ENCODE measurements at places on chromosomes 5 and 9.

DNA sequence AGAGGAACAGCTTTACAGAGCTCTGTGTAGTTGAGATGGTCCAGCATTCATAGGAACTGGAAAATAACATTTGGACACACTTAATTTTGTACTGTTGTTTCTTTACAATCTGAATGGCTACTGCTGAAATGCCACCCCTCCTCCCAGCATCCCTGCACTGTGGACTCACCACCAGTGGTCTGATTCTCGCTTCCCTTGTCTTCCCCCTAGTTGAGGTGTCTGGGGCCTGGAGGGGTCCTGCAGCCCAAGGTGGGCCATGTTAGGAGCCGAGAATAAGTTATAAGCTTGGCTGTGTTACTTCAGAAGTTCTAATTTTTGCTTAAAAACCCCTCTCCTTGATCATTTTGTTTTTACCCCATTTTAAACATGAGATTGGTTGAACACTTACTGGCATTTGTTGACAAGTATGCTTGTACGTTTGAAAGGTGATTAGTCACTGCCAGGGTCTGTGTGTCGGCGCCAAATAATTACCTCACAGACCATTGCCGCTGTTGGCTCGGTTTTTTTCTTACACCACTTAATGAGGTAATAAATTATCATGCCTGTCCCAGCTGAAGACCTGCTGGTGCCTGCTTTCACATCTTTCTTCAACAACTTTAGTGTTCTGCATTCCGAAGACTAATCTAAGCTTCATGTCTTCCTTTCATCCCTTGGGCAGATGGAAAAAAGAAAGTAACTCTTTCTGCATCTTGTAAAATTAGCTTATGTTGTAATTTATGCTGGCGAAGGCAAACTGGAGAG, 65.8 kb downstream of the MCCC2 start:
- DNase-seq, result no peak

DNA sequence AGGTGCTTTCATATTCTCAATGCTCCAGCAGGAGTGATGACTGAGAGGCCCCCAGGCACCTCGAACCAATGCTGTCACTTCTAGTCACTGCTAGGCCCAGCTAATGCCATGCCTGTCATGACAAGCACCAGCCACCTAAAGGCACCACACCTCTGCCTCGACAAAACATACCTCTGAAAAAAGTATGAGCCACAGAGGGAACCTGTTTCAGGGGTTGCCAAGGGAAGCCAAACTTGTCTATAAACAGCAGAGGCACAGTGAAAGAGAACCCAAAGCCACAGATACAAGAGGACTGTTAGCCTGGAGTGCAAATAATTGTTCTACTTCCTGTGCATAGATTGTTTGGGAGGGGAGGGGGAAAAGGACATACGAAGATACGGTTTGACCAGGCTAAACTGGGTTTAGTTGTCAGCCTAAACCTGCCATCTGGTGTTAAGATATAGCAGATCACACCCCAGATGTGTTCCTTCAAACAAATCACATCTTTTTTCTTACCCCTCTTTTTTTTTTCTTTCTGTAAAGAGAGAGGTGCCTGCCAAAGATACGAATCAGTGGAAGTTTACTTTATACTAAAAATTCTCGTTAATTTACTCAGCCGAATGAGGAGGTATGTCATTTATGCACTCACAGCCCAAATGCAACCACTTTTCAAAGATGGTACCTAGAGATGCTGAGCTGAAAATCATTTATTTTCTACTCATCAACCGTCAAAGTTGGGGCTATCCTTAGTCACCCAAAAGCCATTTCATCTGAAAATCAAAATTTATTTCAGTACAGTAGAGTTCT, 45.7 kb downstream of the BNC2 start:
- DNase-seq, result no peak

DNA sequence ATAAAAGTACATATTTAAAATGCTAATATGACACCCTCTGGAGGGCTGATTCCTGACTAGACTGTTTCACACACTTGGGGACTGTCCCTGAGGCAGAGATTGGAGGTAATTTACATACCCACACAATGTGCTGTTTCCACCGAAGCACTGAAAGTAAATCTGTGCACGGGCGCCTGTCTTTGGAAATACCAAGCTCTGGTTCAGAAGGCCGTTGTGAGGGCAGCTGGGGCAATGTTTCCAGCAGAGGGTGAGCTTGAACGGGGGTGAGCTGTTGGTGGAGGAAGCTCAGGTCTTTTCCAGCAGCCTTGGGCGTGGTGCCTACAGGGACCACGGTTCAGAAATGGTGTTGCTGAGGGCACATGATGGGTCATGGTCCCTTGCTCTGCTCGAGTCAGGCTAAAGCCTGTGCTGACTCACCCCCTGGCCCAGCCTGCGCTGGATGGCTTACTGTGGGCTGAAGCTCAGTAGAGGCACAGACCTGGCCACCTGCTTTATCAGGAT, 25.8 kb upstream of the HMCN2 start:
- no peak for DNase-seq

DNA sequence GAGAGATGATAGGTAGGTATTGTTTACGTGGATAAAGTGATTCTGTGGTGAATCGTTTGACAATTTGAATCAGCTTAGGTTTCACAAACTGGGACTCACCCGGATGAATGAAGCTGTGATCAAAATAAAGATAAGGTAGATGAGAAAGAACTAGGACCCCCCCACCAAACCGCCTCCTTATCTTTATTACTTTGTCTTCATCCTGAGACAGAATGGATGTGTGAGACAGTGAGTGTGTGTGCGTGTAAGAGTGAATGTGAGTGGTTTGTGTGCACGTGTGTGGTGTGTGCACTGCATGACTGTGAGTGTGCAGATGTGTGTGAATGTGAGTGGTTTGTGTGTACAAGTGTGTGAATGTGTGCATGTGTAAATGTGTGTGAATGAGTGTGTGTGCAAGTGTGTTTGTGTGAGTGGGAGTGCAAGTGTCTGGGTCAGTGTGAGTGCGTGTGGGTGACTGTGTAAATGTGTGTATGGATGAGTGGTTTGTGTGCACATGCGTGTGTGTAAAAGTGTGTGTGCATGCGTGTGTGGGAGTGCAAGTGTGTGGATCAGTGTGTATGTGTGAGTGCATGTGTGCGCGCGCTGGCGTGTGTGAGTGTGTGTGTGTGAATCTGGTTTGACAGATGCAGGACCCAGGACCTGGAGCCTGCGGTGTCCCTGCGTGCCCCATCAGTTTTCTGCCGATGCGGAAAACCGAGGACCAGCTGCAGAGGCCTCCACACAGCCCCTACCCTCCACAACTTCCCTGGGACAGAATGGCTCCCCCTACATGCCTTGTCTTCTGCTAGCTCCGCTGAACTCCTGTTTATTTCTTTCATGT, 11.4 kb upstream of the ENG start:
- DNase-seq, result no peak

DNA sequence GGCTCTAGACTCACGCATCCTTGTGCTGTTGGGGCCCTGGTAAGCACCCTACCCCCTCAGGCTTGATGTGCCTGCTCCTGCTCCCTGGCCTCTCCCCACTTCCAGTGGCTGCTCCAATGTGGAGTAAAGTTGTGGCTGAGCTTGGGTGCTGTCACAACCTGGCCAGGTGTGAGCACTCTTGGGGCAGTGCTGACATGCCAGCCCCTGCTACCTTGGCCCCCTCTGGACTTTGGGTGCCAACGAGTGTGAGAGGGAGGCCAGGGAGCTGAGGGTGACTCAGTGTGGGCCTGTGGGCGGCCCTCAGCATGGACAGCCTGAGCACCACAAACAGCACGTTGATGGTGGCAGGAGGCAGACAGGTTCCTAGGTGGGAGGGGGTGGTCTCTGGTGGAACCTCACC, 870.2 kb upstream of the C9orf72 start:
- no peak for DNase-seq

DNA sequence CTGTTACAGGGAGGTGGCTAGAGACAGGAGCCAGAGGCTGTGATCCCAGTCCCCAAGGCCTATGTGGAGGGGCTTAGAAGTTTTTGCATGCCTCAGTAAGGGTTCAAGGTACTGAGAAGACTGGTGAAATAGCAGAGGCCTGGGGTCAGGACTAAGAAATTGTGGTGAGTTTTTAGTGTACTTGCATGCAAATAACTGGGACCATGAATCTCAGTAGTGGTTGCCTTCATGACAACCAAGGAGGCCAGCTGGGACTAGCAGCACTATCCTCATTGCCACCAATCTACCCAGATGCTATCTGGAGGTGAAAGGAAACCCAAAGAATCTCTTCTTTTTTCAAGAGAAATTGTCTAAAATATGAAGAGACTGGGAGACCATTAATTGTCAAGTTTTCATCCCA, 395.1 kb downstream of the CETN3 start:
- DNase-seq, result no peak

- DNase-seq, result no peak
Measured at GRCh38 chr5:82975396-82975795, 101.8 kb downstream of the TMEM167A start.

DNA sequence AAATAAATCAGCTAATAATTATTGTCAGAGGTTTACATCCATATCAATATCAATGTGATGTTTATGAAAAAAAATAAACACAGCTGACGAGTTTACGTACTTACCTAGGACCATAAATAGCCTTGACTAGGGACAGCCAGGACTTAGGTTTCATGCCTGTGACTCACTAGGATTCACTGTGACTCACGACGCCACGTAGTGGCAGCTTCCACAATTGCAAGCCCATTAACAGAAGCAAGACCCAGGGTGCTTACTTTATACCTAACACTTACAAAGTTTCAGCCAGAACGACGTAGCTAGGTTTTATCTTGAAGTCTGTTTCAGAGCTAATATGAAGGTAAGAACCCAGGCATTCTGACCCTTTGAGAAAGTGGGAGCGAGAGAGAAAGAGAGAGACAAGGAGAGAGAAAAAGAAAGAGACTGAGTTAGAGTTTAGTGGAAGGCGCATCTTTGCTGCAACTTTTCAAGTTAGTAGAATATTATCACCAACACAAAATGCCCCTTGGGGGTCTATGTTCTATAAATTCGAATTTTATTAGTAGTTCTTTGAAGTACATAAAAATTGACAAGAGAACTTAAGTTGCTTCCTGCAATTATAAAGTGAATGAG, 191.2 kb downstream of the GNA14 start:
- DNase-seq, result peak; percentile 43

DNA sequence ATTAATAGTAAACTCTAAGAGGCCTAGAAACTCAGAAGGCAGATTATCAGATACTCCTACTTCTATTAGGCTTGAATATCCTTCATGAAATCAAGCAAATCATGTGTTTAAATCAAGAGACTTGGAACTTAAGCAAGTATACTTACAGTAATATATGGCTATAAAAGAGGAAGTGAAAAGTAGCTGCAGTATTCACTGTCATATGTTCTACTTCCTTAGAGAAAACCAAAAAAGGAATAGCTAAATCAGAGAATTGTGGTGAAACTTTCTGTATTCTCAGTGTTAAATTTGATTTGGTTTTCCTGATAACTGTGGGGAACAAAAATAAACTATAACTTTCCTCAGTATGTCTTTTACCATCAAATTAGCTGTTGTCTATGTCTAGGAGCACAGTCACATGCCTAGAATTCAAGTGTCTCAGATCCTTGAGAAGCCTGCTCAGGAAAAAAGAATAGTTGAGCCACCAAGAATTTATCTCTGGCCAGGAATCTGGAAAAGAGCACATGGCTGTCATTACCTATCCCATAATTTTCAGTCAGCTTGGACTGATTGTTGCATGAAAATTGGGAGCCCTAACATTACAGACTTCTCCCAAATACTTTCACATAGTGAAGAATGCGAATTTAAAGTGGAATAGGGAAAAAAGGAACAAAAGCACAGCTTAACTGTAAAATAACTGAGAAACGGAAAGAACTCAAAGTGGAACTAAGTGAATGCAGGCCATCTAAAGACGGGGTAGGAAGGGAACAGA, 1.7 kb downstream of the FKBP15 start:
- peak; percentile 53 for DNase-seq

GRCh38 chr5:44646016-44646415, 162.7 kb upstream of the MRPS30 start:
- no peak for DNase-seq

GRCh38 chr5:110288766-110289511, 437.5 kb downstream of the TMEM232 start:
- no peak for DNase-seq

- DNase-seq, result no peak
Measured at GRCh38 chr9:16572005-16572734, 298.3 kb downstream of the BNC2 start.

DNA sequence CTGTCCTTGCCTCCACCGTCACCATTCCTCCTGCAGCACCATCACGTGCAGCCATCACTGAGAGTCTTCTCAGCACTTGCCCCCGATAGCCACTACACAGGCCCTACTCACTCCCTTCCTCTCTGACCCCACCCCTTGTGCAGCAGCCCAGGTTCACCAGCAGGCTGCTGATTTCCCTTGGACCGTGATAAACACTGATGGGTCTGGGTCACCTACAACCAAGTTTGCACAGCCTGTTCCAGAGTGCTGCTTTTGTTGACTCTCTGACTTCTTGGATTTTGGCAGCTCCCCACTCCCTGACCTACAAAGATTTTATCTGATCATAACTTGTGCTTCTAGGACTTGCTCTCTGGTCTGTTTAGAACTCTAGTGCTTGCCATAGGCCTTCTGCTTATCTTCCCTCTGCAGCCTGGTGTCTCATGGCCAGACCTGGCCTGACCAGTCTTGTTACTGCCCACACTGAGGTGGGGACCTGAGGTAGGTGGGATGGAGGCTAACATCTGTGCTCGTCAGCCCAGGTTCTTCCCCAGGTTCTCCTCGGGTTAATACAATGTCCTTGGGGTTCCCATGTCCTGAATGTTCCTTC, 109.3 kb downstream of the TARS1 start:
- no peak for DNase-seq
